ENCODE measurements at places on chromosomes 13 and 19. TPM values are rescaled to one million over a fixed set of nuclear protein-coding genes. Genes with fewer than 3 reads are reported as not detected.

The PSG1 gene
- not detected for polyA plus RNA-seq

The CFAP97D2 gene
- not detected for polyA plus RNA-seq

DNA sequence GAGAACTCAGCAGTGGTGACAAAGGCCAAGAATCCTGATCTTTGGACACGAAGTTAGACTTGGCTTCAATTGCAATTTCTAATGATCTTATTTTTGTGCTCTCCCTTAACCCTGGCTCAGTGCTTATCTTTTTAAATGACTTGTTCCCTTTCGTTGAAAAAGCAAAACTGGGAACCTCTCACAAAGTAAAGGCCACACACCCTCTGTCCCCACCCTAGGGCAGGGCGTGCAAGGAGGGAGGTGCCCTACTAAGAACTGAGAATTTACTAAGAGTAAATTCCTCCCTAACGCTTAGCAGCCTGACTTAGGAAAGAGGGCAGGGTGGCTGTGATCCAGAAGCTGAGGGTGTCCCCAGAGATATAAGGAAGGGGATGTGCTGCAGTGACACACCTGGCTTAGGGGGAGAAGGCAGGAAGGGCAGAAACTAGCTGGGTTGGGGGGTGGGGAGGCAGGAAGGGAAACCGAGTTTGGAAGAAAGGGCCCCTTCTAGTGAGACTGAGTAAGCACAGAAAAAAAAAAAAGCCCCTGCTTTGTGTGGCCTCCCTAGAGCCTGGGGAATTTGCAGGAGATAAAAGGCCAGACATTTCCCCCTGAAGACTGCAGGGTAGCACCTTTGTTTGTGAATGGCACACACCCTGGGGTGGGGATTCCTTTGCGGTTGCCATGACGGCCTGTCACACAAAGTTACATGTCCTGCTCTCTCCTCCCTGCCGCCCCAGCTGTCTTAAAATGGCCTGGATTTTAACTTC is 435.1 kb downstream of the EFNB2 start:
- H3K4me1 ChIP-seq = no peaks in the 10 kb centered on the region
- H3K27ac ChIP-seq = no peak overlapping the region
- H3K27me3 ChIP-seq = peaks cover 5% of the 10 kb centered on the region

DNA sequence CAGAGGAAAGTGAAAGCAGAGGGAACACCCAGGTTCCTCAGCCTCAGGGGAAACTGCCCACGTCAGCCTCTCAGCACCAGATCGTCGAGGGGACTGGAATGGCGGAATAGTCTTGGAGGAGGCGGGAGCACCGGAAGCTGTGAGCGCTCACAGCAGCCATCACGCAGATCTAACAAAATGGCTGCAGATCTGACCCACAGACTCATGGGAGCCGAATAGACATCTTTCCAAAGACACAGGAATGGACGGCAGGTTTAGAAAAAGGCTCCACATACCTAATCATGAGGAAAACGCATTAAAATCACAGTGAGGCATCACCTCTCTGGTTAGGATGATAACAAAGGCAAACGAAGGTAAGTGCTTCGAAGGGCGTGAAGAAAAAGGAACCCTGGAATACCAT is 11.8 kb upstream of the LILRA2 start:
- H3K4me3 ChIP-seq = no peak overlapping the region
- no peak overlapping the region for H3K27ac ChIP-seq
- DNase-seq = no peak
- H3K27me3 ChIP-seq = peaks cover 11% of the 10 kb centered on the region
- no peaks in the 10 kb centered on the region for H3K36me3 ChIP-seq

DNA sequence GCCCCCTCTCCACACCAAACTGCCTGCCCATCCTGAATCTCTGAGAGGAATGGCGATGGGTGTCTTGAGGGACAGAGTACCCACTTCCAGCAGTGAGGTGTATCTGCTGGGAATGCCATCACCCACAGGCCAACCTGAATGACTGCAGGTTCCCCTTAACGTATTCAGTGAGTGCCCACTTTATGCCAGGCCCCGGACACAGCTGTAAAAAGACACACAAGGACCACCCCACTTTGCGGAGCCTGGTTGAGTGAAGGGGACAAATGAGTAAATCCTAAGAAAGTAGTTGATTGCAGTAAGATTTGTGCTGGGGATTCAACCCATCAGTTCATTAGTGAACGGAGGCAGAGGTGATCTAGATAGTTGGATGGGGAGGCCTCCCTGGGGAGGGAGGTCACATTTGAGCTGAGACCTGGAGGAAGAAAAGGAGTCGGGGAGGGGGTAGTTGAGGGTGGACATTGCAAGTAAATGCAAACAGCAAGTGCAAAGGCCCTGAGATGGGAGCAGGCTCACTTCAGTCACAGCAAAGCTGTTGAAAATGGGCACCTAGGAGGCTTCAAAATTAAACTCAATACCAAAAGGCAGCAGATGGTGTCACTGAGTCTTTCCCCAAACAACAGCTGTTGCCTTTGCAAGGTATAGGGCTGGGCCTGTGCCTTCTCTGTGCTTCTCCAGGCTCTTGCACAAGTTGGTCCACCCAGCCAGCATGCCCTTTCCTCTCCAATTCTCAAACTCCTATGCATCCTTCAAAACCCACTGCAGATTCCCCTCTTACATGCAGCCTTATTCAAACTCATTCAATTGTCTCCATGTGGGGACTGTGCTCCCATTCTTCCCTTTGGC is 4.3 kb downstream of the GDF15 start:
- peaks cover 26% of the 10 kb centered on the region for H3K4me1 ChIP-seq
- no peaks in the 10 kb centered on the region for H3K27me3 ChIP-seq
- H3K27ac ChIP-seq = no peak overlapping the region
- DNase-seq = no peak
- no peak overlapping the region for H3K4me3 ChIP-seq
- no peaks in the 10 kb centered on the region for H3K36me3 ChIP-seq
